ENCODE measurements at places on chromosomes 1 and 21.

DNA sequence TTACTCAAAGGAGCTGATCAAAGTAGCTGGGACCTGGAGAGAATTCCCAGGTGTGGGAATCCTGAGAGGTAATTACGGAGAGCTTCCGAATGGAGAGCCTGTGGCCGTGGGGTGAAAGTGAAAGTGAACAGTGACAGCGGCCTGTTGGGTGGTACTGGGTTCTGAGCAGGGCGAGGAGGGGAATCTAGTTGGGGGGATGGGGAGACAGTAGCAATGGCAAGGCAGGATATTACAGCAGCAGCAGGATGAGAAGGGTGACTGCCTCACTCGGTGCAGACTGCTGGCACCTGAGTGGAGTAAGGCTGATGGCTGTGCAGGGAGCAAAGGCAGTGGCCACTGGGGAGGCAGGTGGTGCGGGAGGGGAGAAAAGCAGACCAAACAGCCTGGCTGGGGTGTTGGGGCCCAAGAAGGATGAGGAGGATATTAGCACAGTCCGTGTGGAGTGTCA is 70.3 kb upstream of the PRDX6 start:
- DNase-seq, result no peak

GRCh38 chr21:31490443-31490842 is 146.4 kb upstream of the TIAM1 start:
- DNase-seq, result no peak

GRCh38 chr1:21192284-21192683 is 15.6 kb upstream of the EIF4G3 start:
- no peak for DNase-seq

DNA sequence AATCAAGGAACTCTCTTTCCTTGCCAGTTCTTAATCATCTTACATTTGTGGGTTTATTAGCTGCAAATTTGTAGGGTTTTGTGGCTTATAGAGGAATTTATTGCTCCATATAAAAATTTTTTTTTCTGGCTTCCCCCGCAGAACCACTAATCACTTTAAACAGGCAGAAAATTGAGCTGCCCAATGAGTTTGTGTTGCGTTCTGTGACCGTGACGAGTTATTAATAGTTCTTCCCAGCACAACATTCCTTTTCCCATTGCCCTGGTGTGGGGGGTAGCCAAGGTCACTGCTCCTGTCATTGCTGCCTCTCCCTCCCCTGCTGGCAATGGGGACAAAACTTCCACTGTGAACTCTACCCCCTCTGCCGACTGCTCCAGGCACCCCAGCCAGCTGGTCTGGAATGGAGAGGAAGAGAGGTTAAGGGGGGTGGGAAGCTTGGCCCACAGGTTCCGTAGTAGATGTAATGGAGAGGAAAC is 55.1 kb downstream of the UBE2T start:
- DNase-seq, result no peak

DNA sequence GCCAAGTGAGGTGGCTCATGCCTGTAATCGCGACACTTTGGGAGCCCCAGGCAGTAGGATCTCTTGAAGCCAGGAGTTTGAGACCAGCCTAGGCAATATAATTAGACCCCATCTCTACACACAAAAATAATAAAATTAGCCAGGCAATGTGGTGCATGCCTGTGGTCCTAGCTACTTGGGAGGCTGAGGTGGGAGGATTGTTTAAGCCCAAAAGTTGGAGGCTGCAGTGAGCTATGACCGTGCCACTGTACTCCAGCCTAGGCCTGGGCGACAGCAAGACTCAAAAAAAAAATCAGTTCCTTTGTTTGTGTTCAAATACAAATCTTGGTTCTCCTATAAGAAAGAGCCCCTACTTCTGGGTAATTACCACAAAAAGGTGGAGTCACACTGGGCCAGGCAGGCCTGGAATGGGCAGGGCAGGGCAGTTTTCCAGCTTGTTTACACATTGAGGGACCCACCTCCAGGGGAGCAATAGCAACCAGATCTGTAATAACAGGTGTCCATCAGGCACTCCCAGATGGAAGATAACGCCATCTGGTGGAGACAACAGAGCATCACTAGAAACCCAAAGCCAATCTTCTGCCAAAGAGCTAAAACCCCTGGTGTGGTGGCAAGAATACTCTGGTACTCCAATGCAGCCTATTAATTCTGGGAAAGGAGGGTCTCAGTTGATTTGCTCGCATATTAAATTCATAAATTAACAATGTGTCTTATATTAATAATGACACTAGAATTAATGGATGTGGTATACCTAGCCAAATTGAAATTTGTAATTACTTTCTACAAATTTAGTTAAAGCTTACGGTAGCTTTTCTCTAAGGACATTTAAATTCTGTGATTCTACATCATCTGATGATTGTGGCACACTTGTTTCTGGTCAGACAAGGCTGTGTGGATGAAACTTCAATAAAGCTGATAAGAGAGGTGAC is 13.2 kb downstream of the PPP1R15B start:
- peak; percentile 92 for DNase-seq

DNA sequence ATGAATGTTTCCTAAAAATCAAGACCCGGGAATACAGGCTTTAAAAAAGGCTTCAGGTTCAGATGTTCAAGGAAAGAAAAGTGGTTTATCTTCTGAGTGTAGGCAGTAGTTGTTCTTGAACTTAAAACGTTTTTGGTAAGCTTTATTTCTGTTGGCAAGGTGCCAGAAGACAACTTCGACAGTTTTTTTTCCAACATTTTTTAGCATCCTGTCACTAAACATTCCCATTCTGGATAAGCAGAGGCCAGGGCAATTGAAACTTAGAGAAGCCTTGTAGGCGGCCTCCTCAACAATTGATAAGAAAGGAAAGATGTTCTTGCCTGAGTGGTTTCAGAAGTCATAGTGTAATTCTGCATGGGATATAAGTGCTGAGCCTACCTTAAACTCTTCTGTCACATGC is 66.7 kb downstream of the PATJ start:
- no peak for DNase-seq

- no peak for DNase-seq
Measured at GRCh38 chr1:94095744-94096469, 25.0 kb downstream of the ABCA4 start.

DNA sequence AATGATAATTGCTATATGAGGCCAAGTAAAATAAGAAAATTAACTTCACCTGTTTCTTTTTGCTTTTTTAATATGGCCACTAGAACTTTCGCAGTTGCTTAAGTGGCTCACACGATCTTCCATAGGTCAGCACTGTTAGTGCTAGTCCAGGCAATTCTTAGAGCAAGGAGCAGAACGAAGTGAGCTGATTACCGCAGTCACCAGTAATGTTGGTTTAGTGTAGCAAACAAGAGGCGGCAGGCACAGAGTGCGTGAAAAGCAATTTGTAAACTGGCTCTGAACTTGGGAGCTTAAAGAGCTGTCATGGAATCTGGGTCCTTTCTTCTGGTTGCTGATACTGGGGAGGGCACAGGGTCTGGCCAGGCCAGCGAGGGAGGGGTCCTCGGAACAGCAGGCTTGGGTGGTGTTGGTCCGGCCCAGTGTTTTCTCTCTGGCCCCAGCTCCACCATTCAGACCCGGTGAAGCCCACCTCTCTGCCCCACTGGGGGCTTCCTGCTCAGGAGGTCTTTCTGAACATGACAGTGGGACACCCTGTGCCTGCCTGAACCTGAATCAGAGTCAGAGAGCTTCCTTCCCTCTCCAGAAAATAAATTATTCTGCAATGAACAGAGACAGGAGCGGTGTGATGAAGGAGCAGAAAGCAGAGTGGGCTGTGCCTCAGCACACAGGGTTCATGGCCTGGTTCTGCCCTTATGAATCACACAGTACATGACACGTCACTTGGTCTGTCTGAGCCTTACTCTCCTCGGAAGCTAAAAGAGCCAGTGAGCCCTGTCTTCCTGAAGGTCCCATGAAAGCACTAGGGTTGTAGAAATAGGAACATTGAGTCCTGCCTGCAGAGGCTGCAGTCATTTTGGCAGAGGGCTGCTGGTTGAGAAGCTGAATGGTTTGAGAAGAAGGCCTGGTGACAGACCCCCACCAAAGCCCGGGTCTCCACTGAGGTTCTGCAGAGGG is 11.9 kb downstream of the ETS2 start:
- DNase-seq, result no peak

- no peak for DNase-seq
Measured at GRCh38 chr1:111624382-111624781, 4.8 kb downstream of the RAP1A start.

- DNase-seq, result no peak
Measured at GRCh38 chr1:230867101-230867902, 1.0 kb downstream of the C1orf198 start.

- peak; percentile 95 for DNase-seq
Measured at GRCh38 chr1:230104395-230105244, 37.6 kb downstream of the GALNT2 start.

DNA sequence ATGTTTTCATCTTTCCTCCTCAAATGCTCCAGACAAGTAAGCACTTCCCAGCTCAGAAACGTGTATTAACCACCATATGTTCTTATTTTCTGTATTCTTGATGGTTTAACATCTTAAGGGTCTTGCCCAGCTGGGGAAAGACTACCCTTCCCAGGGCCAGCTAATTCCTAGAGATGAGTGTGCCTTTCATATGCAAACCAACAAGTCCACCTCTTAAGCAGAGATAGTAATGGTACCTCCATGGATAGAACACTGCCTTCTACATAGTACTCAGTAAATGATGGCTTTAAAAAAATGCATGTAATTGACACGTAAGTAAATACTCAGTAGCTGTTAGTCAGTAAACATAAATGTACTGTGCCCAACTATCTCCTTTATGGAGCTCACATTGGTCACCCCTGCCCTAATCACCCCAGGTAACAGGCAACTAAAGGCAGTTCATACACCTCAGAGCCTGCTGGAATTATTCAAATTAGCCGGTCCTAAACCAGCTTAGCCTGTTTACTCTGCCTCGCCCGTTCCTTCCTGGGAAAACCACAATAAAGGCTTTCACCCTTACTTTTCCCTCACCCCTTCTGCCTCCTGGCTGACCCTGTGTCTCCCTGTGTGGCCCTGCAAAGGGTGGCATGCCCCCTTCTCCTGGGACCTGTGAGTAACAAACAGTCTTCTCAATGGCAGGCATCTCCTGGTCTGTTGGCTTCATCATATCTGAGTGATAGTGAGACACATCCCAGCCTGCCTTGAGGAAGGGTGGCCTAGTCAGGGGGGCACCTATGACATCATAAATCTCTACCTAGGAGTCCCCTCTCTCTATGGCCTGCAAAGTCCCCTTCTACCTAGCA is 40.1 kb upstream of the KLHDC7A start:
- no peak for DNase-seq

DNA sequence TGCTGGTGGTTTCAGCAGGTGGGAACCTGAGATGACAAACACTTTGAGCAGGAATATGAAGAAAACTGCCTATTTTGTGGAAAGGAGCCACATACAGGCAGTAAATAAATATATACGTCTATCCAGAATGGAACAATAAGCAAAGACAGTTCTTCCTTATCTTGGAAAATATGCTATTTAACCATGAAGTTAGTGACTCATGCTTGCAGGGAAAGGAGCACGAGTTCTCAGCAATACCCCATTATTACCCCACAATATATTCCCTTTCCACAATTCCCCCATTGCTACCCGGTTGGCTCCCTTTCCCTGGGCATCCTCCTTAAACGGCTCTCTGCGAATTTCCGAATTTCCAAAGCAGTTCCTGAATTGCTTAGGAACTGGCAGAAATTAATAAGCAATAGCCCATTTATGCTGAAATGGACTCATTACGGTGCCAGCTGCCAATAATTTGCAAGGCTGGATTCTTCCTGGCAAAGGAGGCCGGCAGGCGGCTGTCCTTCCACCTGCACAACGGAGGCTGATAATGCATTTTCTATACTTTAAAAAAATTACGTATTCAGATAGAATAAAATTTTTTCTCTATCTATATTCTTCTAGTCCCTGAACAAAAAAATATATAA is 65.4 kb downstream of the TIAM1 start:
- DNase-seq, result no peak

DNA sequence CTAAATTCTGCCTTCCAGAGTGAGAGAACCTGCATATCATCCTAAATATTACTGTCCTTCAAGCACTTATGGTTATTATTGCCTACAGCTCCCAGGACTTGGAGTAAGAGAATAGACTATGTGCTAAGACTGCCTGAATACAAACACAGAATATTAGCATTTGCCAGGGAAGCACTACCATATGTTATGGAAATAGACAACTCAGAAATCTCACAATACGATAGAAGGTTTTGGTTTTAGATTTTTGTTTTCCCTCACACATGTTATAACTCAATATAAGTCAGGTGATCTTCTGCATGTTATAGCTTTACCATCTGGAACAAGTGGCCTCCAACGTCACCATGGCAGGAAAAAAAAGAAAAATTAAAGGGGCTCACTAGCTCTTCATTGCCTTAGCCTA is 413.9 kb downstream of the LRRIQ3 start:
- DNase-seq, result no peak

DNA sequence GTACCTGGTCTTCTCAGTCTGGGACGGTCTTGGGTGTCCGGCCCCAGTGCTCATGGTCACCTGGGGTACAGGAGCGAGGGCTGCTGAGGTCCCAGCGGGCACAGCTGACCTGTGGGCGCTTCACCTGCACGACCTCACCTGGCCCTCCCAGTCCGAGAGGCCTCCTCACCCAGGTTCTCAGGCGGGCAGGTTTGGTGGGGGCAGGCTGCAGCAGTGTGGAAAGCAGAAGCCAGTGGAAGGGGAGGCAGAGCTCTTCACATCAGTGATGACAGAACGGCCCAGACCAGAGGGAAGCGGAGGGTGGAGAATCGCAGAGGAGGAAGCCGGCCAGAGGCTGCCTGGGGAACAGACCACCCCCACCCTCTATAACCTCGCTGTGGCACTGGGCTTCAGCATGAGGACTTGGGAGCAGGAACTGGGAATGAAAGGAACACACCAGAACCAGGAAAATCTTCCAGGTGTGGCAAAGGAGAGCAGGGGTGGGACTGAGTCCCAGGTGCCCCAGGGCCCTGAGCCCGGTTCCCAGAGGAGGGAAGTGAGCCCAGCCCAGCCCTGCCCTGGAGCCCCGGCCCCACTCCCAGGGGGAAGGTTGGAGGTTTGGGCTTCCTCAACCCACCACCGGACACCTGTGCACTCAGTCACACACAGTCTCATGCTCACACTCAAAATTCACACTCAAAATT is 265.2 kb upstream of the VAMP3 start:
- no peak for DNase-seq

DNA sequence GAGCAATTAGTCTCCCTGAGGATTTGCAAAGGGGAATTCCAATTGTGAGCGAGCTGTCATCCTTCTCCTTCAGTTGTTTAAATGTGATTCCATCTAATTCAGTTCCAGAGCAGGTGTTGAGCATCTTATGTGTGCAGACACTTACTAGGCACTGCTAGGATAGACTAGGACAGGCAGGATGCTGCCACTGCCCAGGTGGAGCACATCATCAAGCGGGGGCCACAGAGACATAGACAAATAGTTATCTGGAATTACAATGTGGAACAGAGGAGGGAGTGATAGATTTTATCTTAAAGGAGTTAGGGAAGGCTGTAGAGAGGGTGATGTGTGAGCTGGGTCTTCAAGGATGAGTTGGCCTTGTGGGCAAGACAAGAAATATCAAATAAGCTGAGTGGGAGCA is 55.9 kb downstream of the CDC7 start:
- no peak for DNase-seq

DNA sequence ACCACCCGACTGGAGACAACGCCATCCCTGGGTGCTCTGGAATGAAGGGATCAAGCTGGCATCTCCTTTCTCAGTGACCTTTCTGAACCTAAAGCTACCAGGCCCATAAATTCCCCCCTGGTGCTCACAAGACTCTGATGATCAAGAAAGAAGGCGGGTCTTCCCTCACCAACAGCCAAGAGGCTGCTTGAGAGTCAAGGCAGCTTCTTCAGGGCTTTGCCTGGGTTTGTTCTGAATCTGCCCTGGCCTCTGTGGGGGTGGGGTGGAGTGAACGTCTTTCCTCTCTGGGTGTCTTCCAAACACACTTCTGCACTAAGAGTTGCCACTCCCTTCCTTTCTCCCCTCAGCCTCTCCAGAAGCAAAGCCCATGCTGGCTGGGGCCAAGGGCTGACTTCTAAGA is 36.1 kb downstream of the CD247 start:
- no peak for DNase-seq

Measured in HTR-8/SVneo (cell line).